ENCODE measurements at places on chromosomes 16 and 17.

- no peak for DNase-seq
These were observed 57.3 kb upstream of the DLX4 start for GRCh38 chr17:49911719-49912118.

DNA sequence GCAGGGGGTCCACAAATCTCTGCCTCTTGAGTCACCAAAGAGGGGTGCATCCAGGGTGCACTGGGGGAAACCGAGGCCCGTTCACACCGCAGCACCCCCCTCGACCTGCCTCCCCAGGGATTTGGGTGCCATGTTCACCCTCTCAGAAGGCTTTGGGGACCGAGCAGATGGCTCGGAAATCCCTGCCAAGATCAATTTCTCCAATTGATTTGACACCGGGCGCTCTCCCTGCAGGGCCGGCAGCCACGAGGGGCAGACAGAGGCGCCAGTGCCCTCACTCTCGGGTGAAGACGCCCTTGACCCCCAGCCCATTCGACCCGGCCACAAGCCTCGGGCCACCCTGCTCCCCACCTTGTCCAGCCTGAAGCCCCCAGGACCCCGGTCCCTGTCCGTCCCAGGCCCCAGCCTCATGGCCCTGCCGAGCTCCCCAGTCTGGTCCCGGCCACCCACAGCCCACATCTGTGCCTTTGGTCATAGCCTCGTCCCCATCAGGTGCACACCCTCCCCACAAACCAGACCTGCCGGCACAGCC lies 9.3 kb downstream of the SSTR5 start:
- no peak for DNase-seq

DNA sequence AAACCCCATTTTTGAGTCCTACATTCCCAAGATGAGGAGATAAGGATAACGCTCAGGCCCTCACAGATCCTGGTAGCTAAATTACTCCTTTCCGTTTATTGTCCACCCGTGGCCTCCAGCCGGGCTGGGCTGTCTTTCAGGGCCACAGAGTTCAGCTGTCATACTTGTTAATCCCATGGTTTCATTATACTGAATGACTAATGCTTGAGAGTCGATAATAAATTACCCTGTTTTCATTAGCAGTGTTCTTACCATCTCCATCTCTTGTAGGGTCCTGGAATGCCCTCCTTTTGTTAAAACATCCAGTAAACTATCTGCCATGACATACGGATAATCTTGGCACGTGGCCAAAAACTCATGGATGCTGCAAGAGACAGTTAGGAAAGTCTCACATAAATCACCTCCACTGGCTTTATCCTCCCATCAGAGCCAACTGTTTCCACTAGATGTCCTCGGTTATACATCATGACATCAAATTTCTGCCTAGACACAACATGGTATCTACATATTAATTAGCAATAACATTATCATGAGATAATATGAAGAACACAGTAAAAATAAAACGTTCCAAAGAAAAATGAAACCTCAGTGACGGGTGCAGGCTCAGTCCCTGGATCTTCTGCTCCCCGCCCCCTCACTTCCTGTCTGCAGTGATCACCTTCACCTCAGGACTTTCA lies 45.3 kb downstream of the BRD7 start:
- DNase-seq, result no peak

- no peak for DNase-seq
These were observed at the start of gene TBX4 for GRCh38 chr17:61452301-61453290. Gene TBX4, plus strand, starts transcription at chr17:61452422. Its CDS starts 4,069 bp downstream, at chr17:61456491.

DNA sequence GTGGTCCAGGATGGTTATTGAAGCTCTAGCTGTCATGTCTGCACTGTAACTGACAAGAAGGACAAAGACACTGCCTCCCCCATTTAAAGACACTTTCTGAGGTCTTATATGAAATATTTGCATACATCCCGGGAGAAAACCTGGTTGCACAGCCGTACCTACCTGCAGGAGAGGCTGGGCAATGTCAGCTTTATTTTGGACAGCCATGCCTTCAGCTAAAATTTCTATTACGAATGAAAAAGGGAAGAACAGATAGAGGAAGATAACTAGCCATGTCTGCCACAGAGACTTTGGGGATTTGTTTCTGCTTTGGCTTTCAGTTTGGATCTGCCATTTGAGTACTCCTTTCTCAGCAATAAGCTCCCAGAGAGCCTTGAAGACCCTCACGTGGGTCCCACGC lies 19.0 kb downstream of the SLC7A6 start:
- DNase-seq, result no peak

- no peak for DNase-seq
These were observed 167.4 kb downstream of the PITPNC1 start for GRCh38 chr17:67544364-67544955.

DNA sequence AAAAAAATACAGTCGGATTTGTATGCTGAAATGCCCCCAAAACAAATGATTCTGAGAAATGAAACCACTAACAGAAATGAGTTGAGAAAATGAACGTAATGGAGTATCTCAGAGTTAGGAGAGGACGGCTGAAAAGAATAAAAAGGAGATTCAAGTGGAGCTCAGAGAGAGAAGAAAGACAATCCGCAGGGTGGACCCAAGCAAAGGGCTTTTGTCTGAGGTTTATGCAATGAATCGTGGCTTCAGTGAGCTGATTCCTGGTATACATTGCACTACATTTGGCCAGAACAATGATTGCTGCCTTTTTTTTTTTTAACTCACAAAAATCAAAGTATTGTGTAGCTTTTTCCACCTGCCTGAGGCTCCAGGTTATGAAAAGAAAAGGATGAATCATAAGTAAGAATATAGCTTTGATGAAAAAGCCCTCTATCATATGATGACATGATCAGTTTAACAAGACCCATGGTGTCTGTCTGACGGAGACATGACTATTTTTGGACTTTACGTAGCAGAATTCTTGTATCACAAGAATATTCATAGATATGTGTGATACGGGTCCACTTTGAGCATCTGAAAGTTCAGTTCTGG lies 4.4 kb upstream of the MED9 start:
- no peak for DNase-seq

GRCh38 chr17:77815127-77815905 lies 143.2 kb upstream of the TNRC6C start:
- DNase-seq, result no peak

- DNase-seq, result peak; percentile 67
These were observed 140.1 kb downstream of the CCDC182 start for GRCh38 chr17:57604771-57605674.

GRCh38 chr16:88306860-88307545 lies 75.8 kb upstream of the ZNF469 start:
- DNase-seq, result no peak

DNA sequence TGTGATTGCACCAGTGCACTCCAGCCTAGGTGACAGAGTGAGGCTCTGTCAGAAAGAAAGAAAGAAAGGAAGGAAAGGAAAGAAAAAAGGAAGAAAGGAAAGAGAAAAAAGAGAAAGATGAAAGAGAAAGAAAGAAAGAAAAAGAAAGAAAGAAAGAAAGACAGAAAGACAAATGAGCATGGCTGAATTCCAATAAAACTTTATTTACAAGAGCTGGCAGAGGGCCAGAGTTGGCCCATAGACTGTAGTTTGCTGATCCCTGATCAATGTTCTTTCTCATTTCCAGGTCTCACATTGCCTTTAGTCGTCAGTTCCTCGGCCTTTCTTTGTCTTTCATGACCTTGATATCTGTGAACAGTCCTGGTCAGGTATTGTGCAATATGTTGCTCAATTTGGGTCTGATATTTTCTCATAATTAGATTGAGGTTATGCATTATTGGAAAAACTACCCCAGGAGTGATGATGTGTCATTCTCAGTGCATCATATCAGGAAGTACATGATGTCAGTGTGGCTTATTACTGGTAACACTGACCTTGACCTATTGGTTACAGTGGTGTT lies 68.5 kb upstream of the MED9 start:
- DNase-seq, result no peak

GRCh38 chr17:82216301-82217119 lies 3.9 kb upstream of the CCDC57 start:
- DNase-seq, result no peak

DNA sequence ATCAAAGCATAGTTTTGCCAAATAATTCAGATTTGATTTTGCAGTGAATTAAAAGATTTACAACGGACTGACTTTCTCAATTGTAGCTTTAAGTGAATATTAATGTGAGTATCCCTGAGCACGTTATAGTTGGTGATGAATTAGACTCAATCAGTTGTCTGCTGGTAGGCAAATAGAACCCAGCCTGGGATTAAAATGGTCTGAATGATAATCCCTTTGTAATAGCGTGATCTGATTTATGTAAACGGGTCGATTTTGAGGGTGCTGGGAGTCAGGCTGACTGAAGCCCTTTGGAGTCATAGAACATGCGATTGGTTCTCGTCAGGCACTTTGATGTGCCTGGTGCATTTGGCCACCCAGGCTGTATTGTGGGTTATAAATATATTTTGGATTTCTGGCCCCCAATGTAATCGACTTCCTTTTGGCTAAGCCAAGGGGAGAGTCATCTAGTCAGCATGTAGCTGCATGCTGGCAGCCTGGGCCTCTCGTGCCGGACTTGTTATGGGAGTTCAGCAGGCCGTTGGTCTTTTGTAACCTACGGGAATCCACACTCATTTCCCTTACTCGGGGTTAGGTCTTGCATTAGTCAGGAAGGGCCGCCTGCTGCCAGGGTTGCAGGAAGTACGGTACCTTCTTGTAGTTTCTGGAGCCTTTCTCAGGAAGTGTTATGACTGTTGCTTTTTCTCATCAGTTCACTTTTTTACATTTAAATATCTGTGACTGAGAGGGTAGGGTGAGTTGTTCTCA lies 5.4 kb downstream of the PGS1 start:
- no peak for DNase-seq

- no peak for DNase-seq
These were observed 928.7 kb upstream of the SOX9 start for GRCh38 chr17:71192039-71192555.

GRCh38 chr17:48498164-48498850 lies 32.5 kb downstream of the HOXB1 start:
- DNase-seq, result no peak

- DNase-seq, result no peak
These were observed 9.0 kb upstream of the VASN start for GRCh38 chr16:4362476-4363135.

DNA sequence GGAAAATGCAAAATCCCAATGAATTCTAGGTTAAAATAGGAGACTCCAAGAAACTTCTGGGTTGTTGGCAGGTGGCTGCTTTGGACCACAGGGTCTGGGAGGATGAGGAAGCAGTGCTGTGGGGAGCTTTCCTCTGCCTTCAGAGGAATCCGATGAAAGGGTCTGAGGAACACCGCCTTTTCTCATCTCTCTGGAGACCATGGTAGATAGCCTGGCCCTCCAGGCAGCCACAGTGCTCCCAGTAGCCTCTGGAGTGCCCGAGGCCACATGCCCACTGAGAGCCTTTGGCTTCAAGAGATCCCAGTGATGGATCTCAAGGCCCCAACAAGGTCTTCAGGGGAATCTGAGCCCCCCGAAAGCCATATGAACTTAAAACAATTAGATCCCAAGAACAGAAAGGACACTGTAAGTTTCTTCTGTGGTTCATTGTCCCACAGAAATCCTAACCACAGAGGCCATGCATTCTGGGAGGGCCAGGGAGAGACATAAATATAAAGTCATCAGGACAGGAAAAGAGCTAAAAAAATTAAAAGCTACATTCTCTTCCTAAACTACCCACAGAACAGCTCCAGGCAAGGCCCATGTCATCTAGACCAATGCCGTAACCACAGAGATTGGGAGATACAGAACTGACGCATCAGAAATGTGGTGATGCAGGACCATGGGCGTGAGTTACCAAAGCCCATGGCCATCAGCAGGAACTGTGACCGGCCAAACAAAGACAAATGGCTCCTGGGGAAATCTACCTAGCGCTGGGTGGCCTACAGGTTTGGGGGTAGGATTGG lies 24.3 kb downstream of the TK2 start:
- no peak for DNase-seq

DNA sequence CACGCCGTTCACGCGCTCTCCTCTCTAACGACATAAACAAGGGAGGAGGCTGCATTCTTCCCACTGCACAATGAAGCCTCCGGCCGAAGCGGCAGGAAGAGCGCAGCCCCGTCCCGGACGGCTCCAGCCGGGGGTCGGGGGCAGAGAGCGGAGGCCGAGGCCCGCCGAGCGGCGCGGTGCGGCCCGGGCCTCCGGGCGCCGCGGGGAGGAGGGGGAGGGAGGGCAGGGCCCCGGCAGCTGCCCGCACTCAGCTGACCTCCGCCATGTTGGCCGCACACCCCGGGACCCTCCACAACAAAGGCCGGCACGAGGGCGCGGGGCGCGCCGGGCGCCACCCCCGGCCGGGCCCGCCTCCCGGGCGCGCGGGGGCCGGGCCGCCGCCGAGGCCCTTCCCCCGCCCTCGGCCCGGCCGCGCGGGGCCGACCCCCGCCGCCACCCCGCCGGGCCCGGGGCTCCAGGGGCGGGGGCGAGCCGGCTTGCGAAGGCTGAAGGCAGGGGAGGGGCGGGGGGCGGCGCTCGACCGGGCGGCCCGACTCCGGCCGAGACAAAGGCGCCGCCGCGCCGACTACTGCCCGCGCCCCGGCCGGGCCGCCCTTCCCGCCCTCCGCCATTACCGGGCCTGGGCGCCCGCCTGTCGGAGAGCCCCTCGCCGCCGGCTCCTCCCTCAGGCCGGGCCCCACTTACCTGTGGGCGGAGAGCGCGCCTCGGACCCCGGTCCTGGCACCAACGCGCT lies 527 bp downstream of the SIAH1 start:
- DNase-seq, result no peak

- DNase-seq, result no peak
These were observed 60.5 kb downstream of the CMIP start for GRCh38 chr16:81505011-81505661.

- DNase-seq, result no peak
These were observed 6.3 kb downstream of the MYBBP1A start for GRCh38 chr17:4548721-4549531.

GRCh38 chr17:8175795-8176196 lies 384 bp downstream of the TMEM107 start:
- DNase-seq, result no peak

DNA sequence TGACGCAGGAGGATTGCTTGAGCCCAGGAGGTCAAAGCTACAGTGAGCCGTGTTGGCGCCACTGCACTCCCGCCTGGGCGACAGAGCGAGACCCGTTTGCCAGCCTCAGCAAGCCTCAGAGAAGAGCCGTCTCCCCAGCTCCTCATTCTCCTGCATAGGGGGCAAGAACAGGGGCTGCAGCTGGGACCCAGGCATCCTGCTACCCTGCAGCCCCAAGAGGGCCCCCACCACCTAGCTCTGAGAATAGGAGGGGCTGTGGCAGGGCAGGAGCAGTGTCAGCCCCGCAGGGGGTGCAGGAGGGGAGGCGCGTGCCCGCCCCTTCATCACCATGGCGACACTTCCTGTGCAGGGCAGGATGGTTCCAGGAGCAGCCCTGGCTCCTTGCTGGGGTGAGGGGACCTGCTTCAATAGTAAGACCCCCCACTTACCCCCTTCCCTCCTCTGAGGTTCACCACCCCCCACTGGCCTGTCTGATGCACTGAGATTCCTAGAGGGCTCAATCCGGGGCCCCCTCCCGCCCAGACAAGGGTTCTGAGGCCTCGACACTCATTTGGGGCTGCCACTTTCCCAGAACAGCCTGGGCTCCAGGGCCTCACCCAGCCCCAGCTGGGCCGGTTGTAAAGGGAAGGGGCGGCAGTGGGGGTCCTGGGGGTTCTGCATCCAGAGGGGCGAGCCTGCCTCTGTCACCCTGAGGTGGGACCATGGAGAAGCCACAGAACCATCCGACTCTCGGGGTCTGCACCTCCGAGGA lies 20.2 kb downstream of the VASN start:
- no peak for DNase-seq

GRCh38 chr17:45646288-45646988 lies 137.7 kb upstream of the CRHR1 start:
- DNase-seq, result no peak
